Left ventricle myocardium superior (tissue), 1 donor: ENCODE measurements at places on chromosomes 4 and X. TPM values are rescaled to one million over a fixed set of nuclear protein-coding genes. Genes with fewer than 3 reads are reported as not detected.
A peak's percentile ranks its signal among the peaks of the same experiment; 100 is the strongest.

DNA sequence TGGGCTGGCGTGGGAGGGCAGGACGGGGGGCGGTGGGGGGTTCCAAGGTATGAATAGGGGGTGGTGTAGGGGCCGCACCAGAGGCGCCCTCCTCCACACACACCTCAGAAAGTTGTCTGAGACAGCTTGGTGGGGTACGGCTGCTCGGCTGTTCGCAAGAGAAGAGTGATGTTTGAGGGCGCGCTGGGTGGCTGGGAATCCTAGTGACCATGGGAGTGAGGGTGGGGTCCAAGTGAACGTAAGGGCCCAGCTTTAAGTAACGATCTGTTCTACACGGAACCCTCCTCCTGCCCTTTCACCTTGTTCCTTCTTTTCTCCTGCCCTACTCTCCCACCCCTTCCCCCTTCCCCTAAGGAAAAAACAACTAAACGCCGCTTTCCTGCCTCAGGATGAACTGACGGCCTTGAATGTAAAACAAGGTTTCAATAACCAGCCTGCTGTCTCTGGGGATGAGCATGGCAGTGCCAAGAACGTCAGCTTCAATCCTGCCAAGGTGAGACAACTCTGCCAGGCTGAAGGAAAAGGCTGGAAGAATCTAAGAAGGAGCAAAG is 664 bp downstream of the MED12 start:
- DNase-seq, result no peak

The TLR2 gene
- total RNA-seq, result 4.0 TPM

- DNase-seq, result no peak
These were observed 104.3 kb upstream of the RAPGEF2 start for GRCh38 chr4:158998624-158999023.

The VCX3A gene
- not detected for total RNA-seq

The MGARP gene
- 0.62 TPM for total RNA-seq

The VCX gene
- not detected for total RNA-seq

DNA sequence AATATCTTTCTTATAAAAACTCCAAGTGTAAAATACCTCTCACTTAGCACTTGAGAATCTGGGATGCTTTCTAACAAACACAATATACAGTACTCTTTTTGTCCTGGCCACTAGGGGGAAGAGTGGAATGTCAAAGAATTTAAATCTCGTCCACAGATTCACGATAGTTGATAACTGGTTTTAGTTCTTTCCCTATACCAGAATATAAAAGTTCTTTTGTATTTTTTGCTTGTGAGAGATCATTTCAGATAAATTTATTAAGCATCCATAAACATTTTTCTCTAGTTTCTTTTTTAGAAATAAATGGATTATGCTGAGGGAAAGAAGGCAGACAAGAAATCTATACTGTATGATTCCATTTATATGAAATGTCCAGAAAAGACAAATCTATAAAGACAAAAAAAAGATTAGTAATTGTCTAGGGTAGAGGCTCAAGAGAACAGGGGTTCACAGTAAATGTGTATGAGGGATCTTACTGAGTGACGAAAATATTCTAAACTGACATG is 50.4 kb downstream of the MGARP start:
- no peak for DNase-seq

The SLC25A6 gene
- 172 TPM for total RNA-seq

GRCh38 chrX:18964901-18965300 is 19.0 kb downstream of the PHKA2 start:
- no peak for DNase-seq

DNA sequence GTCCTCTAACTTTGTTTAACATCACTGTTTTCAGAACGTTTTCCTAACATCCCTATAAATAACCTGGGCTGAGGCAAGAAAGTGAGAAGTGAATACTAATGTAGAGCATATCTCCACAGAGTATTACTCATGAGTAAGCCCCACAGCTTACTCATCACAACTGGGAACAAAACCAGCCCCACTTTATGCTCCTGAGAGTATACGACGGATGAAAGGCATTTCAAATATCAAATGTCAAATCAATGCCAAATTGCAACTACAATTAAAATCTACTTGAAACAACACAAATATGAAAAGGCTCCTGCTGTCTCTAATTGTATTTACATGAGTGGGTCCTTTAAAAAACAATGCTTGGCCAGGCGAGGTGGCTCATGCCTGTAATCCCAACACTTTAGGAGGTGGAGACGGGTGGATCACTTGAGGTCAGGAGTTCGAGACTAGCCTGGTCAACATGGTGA is 41.2 kb downstream of the SH3RF1 start:
- DNase-seq, result no peak

The HMGB3 gene
- 7.2 TPM for total RNA-seq

DNA sequence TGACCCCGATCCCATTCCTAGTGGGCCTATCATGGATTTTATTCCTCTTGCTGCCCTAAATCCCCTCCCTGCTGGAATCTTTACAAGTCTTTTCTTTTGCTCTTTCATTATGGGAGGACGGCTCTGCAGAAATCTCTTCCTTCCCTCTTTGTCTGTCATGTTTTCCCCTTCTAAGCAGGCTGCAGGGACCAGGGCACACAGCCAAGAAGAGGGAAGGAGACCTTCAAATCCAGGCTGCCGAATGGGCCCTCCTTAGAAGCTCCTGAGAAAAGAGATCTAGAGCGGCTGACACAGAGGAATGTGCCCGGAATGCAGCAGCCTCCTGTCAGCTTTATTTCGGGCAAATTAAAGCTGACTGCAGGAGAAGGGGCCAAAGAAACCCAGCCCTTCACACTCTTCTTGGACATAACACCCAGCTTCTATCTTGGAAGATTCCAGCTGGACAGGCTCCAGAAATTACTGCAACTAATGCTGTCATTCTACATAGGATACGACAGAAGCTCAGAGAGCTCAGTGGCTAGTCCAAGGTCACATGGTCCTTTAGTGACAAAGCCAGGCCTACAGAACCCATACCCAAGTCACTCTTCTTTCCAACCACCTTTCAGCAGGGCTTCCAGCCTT is 187.8 kb upstream of the NHS start:
- peak; percentile 27 for DNase-seq

GRCh38 chrX:75181721-75182120 is 25.6 kb upstream of the ABCB7 start:
- no peak for DNase-seq

GRCh38 chrX:13520351-13520750 is 49.0 kb upstream of the EGFL6 start:
- DNase-seq, result no peak
